ENCODE measurements at places on chromosomes 6 and 20.

- no peak for DNase-seq
These were observed 74.6 kb upstream of the KCNG1 start for GRCh38 chr20:51097351-51098120.

GRCh38 chr20:42963796-42964195 is 225.9 kb downstream of the PTPRT start:
- no peak for DNase-seq

DNA sequence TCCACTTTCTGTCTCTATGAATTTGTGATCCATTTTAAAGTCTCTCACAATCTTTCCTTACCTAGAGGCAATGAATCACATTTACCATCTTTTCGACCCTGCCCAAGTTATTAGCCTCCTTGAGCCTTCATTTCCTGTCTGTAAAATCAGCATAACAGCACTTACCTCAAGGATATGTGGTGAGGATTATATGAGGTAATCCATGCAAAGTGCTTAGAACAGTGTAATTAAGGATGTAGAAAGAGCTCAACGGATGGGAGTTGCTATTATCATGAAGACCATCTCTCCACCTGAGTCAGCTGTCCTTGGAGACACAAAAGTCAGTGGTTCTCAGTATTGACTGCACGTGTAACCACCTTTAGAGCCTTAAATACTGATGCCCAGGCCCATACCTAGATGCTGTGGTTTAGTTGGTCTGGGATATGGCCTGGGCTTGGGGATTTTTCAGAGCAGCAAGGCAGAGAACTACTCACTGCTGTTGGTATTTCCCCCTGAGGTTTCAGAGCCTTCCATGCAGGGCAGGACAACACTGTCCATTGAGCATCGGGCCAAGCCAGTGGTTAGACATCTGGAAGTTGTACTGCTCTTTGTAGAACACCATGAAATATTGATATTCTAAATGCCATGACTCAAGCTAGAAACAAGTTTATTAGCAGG is 55.8 kb downstream of the LYRM2 start:
- no peak for DNase-seq

- DNase-seq = no peak
These were observed 15.3 kb upstream of the ZC3H12D start for GRCh38 chr6:149500096-149500495.

DNA sequence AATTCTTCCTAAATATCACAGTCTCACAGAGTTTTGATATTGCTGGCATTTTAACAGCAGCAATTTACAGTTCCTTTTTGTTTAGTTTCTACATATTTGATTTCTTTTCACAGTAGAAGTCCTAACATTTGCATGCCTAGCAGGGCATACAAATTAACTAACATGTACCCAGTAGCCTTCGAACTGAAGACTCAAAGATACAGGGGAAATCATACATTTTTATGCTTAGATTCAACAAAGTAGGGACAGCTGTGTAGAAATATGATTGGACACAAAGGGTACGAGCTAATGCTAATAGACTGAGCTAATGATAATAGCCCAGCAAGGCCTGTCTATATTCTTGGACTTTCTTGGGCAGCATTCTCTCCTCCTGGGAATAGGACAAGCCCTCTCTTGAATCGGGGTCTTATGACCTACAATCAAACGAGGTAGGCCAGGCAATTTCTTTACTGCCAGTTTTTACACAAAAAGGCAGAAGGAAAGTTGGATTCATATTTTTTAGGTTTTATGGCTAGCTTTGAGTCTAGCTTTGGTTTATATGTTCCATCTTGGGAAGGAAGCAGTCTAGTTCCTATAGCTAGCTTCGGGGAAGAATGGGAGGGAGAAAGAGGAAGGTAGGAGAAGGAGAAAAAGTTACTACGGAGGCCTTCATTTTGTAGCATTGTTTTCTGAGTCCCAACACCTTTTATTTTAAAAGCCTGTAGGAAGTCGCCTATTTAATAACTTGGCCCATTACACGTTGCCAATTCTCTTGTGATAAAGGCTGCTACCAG is 115.8 kb downstream of the HFE start:
- no peak for DNase-seq

GRCh38 chr6:66161546-66162108 is 454.6 kb upstream of the EYS start:
- no peak for DNase-seq

DNA sequence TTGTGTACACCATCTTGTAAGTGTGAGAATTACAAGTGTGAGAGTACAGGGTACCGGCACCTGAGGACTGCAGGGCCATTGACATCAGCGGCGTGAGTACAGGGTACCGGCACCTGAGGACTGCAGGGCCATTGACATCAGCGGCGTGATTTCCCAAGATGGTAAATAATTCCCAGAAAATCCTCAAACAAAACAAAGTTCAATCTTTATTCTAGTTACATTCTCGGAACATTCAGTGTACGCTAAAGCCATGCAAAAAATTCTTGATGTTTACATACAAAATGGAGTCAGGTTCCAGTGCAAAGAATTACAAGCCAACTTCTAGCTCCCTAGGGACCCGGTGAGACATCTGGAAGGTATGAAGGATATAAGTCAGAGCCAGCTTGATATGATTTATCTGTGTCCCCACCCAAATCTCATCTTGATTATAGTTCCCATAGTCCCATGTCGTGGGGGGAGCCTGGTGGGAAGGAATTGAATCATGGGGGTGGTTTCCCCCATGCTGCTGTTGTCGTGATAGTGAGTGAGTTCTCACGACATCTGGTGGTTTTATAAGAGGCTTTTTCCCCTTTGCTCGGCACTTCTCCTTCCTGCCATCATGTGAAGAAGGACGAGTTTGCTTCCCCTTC is 172.7 kb downstream of the TTLL2 start:
- no peak for DNase-seq

- no peak for DNase-seq
These were observed 17.1 kb upstream of the SULF2 start for GRCh38 chr20:47802226-47802920.

GRCh38 chr6:156794546-156795354 is 17.6 kb downstream of the ARID1B start:
- no peak for DNase-seq

GRCh38 chr6:25180630-25181349 is 98.4 kb upstream of the CARMIL1 start:
- DNase-seq = no peak

DNA sequence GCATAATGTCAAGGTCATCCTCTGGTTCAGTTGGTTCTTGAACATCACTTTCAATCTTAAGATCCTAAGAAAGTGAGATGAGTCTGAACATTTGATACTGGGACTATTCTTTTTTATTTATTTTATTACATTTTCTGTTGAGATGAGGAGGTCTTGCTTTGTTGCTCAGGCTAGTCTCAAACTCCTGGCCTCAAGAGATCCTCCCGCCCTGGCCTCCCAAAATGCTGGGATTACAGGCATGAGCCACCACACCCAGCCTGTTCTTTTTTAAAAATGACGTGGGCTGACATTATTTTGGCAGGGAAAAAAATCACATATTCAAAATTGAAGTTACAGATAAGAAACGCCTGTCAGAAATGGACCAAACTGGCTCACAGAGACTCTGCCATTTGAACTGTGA is 13.5 kb downstream of the EIF2S2 start:
- DNase-seq = no peak
